PC-3 (cell line): ENCODE measurements at places on chromosomes 4 and X. TPM values are rescaled to one million over a fixed set of nuclear protein-coding genes. Genes with fewer than 3 reads are reported as not detected.

The AFAP1 gene
- 42.1 and 51.4 TPM in 2 replicates for total RNA-seq

The CXCL11 gene
- total RNA-seq = 0.46 TPM in 1 of 2 replicates, not detected in the other

The CCDC149 gene
- total RNA-seq = 5.9 and 7.9 TPM in 2 replicates

The MAGIX gene
- 9.3 and 12.5 TPM in 2 replicates for total RNA-seq

The ARMCX1 gene
- total RNA-seq = not detected in 2 replicates

The PCDH10 gene
- total RNA-seq = 0.11 and 0.23 TPM in 2 replicates

The RPS6KA3 gene
- 22.8 and 24.6 TPM in 2 replicates for total RNA-seq

DNA sequence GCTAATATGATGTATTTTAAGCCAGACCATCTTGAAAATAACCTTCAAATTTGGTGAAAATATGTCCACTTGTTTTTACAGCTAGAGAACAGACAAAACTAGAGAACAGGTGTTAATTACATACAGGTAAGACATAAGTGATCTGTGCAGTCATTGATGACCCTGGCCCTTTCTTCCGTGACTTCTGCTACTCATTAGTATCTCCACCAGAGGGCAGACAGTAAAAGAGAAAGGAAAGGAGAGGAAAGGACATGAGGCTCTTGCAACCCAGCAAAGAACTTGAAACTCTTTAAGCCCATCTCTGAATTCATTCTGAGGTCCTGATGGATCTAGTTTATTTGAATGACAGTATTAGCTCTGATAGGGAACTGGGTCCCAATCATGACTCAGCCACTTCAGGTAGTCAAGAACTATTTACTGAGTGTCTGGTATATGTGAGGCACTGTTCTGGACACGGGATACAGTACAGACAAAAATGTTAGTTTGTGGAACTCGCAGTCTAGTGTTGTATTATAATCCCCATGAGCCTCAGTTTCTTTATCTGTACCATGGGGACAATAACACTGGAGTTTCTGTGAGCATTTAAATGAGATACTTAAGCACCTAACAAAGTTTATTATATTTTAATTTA lies 121.0 kb upstream of the TEX13D start:
- DNase-seq = peak; percentile 65

DNA sequence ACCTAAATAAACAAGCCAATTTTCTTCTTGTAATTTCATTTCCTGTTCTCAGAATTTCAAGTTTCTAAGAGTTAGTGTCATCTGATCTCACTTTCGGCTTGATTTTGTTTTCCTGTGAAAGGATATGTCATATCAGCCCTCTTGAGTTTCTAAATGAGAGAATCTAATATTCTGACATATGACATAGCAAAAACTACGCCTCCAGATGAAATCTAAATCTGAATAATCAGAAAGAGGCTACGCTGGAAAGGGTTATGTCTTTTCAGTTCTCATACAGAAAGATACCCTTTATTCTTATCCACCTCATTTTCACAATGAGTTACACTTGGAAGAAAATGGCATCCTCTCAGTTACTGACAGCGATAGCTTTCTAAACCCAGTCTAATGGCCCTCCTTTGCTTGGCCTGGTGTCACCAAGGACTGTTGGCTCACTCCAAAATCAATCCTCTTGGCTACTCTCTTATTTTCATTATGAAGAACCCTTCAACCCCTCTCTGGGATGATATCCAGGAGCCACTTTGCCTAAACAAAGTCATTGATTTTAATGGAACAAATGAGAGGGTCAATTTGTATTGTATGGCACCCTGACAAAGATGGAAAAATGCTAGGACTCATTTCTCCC lies 65.6 kb downstream of the ASB9 start:
- no peak for DNase-seq

- DNase-seq = no peak
Observed at GRCh38 chrX:20284992-20285391, 18.3 kb upstream of the RPS6KA3 start.

GRCh38 chr4:165301833-165302232 lies 25.6 kb upstream of the MSMO1 start:
- DNase-seq = no peak

DNA sequence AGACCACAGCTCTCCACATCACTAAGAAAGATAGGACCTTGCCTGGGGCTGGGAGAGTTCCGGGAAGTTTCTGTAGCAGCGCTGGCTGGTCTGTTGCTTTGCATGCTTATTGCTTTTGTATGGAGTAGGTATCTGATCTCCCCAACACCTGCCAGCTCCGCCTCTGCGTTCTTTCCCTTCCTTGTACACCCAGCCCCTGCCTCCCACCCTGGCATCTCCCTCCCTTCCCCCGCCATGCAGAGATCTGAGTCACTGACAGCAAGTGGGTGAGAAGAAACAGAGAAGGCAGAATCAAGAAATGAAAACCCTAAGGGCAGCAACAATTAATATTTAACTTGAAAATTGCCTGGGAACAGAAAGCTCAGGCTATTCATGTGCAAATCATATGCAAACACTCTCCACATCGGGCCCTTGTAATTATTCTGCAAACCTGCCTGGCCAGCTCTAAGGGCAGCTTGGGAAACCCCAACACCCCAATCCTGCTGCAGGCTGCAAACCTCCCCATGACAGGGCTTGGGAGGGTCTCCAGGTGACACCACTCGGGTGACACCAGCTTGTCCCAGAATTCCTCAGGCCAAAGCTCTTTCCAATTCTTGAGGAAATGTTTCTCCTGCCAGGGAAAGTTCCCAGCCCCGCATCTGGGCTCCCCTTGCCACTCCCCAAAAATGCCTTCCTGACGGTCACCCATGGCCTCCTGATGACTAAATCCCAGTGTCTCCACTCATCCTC lies 257.2 kb downstream of the FBXW7 start:
- DNase-seq = no peak

- DNase-seq = no peak
Observed at GRCh38 chr4:85867271-85867670, 392.3 kb downstream of the ARHGAP24 start.

DNA sequence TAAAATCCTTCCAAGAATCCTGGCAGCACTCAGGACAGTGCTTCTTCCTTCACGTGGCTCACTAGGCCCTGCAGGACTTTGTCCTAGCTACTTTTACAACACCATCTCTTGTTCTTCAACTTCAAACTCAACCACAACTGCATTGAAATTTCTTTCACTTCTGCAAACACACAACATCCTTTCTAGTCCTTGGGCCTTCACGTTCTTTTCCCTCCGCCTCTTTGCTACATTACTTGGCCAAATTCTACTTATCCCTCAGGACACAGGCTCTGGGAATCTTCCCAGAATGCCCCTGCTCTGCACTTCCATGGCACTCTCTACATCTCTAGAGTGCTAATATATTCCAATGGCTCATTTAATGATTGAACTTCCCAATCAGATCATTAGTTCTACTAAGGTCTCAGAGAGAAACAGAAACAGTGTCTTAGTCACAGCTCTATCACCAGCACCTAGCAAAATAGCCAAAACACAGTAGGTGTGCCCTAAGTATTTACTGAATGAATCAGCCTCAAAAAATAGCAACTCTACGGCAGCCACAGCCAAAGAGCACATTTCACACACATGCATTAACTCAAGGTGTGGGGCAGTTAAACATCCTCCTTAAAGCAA lies 73.3 kb downstream of the MANBA start:
- peak; percentile 76 for DNase-seq

- DNase-seq = no peak
Observed at GRCh38 chr4:105296672-105297071, 150.0 kb downstream of the TET2 start.

- DNase-seq = no peak
Observed at GRCh38 chrX:7343181-7343580, 195.2 kb upstream of the PUDP start.

GRCh38 chrX:10722851-10723250 lies 102.5 kb upstream of the MID1 start:
- DNase-seq = peak; percentile 78

DNA sequence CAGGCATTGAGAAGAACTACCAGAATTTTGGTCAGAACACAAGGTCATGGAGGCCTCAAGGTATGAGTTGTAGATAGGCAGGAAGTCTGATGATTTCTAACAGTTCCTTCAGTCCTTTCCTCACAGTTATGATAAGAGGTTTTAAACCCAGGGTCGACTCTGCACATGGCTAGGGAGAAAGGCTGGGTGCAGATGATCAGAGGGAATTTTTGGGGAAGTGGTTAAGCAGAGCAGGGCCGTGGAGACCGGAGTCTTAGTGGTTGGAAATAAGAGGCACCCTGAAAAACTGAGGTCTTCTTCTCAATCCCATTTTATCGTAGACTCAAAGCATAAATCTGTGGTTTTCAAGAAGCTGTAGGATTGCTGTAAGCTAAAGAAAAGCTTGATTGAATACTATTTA lies 118.5 kb upstream of the ANK2 start:
- no peak for DNase-seq

- DNase-seq = peak; percentile 56
Observed at GRCh38 chr4:75724867-75725724, 719 bp downstream of the USO1 start.
